Stimulated activated CD8-positive, alpha-beta memory T cell treated with anti-CD3 and anti-CD28 coated beads, Interleukin-15, amount 100 ng/mL, for 24 hours (primary cell): ENCODE measurements at places on chromosomes 11 and 22.
A peak's percentile ranks its signal among the peaks of the same experiment; 100 is the strongest.

- DNase-seq = no peak
Observed at GRCh38 chr22:49692499-49693225, 135.0 kb downstream of the BRD1 start.

DNA sequence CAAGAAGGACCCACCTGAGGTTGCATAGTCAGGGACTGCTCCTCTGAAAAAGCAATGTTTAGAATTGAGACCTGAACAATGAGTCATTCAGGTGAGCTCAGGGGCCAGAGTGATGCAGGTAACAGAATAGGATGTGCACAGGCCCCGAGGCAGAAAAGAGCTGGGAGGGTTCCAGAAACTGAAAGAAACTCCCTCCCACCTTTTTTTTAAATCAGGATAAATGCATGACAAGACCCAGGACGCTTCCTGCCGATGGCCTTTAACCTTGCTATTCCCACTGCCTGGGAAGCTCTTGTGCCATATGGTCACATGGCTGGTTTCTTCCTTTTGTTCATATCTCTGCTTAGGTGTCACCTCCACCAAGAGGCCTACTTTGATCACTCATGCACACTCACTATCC, 214.2 kb upstream of the ZBED5 start:
- DNase-seq = no peak

- no peak for DNase-seq
Observed at GRCh38 chr11:36249246-36249645, 40.0 kb downstream of the COMMD9 start.

DNA sequence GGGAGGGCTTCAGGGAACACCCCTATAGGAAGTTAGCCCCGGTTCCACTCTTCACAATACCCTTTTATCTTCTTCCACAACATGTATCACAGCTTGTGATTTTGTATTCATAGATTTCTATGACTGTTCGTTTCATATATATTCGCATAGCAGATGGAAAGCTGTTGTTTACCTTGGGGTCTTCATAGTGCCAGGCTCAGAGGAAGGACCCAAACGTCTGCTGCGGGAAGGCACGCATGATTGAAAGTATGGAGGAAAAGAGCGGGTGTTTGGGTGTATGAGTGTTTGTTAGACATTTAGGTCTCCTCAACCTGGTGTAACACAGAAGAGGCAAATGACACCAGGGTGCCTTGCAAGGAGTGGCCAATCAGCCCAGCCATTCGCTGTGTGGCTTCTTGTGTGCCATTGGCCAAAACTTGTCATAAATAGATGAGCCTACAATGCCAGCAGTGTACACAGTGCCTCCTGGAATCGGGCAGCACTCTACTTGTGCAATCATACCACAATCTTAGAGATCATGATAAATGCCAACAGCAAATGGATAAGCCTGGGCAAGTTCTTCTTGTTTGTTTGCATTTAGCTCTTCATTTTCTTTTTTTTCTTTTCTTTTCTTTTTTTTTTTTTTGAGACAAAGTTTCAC, 10.9 kb upstream of the ADA2 start:
- DNase-seq = no peak

- DNase-seq = no peak
Observed at GRCh38 chr22:22687638-22688500, 43.5 kb downstream of the GGTLC2 start.

DNA sequence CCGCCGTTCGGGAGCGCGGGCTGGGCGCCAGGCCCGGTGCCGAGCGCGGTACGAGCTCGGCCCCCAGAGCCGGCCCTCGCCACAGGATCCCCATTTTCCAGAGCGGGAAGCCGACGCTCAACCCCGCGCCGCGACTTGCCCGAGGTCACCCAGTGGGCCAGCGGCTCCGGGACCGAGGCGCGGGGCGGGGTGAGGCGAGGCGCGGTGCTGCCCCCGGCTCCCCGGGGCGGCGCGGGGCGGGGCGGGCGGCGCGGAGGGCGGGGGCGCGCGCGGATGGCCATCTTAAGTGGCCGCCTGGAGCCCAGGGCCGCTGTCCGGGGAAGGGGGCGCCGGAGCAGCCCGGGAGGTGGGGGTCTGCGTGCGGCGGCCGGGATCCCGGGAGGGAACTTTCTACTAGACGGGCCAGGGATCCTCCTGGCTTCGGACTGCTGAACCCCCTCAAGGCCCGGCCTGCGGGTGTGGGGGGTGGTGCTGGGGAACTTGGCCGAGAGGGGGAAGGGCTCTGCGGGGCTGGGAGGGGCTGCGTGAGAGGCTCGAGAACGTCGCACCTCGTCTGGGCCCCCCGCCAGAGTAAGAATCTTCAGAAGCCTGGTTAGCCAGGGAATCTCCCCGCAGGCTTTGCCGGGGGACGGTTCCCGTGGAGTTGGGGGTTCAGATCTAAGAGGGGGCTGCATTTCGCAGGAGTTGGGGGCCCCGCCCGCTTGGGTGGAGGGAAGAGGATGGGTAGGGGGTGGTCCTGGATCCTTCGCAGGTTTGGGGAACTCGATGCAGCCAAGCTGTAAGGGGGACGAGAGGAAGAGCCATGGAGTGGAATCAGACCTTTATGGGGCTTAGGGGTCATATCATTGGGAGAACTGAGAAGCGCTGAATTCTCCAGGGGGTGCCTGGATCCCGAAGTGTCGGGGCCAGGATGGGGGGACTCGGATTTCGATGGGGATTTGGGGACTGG, 678 bp upstream of the INPPL1 start:
- DNase-seq = peak; percentile 33

DNA sequence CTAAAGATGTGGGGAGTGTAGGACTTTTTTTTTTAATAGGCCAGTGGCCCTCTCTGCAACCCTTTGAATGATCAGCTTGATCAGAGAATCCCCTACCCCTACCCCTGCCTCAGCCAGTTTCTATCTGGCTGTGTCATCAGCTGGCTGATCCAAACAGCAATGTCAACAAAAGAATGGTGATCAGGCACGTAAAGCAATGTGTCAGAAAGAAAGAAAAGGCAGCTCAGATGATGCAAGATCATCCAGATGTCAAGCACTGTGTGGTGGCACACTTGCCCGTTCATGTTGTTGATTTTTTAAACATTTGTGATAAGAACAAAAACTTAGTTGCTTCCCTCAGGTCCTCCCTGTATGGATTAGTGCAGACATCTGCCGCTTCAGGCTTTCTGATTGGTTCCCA, 26.3 kb upstream of the EHF start:
- no peak for DNase-seq

- DNase-seq = no peak
Observed at GRCh38 chr11:3073029-3073435, 15.8 kb upstream of the CARS1 start.

GRCh38 chr11:112524798-112525197, 264.1 kb upstream of the PLET1 start:
- no peak for DNase-seq

DNA sequence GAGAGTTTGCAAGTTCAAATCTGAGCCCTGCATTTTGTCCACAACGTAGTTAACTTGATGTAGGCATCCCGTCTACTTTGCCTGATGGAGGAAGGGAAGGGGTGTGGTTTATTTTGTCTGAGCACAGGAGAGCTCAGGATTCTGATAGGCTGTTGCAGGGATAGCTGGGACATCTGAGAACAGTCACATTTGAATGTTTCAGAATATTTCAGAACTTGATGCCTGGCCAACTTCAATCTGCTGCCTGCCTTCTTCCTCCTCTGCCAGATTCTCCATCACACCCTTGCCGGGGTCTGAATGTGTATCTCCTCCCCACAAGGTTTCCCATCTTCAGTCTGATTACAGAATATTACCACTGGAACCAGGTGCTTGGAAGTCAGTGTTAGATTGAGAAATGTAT, 51.6 kb downstream of the NTM start:
- no peak for DNase-seq

DNA sequence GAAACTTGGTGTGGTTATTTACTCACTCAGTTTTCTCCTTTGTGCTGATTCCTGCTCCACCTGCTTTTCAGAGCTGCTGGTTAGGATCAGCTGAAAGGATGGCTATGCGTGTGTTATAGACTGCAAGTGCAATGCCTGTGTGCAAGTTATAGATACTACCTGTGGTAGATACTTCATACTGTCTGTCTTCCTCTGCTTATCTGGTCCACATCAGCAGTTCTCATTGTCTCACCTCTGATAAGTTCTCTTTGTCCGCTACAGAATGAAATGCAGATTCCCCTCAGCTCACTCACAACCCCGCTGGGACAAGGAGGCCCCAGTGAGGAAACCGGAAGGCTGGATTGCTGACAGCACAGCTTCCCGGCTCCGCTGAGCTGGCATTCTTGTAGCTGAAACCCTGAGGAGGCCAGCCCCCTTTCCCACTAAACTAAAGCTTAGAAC, 37.5 kb upstream of the LYVE1 start:
- DNase-seq = no peak

GRCh38 chr11:102499931-102500330, 30.6 kb downstream of the MMP7 start:
- DNase-seq = no peak

- DNase-seq = no peak
Observed at GRCh38 chr22:40022536-40023240, 27.9 kb downstream of the FAM83F start.

DNA sequence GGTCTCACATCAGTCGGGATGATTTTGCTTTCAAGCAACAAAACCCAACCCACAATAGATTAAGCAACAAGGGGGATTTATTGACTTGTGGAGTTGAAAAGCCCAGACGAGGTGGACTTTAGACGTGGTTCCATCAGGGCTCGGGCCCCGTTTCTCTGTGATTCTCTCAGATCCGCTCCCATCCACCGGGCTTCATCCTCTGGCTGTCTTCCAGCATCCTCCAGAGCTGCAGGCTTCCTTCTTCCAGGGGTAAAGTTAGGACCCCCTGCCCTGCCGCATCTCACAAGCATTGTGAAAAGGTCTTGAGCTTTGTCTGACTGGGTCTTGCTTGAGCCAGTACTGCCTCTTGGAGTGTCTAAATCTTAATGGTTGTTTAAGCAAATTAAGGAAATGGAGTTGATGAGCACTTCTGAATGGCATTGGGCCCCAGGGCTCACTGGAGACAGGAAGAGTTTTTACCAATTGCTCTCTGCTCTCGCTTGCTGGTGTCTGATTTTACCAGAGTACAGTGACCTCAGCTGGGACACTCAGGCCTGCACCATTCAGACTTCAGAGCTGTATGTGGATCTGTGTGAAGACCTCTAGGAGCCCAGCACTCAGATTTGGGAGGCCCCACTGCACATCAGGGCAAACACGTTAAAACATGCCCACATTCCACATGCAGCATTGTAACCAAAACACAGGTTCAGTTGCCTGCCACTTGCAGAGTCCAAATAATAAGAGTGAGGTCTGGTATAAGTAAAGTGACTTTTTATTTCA, 13.5 kb upstream of the FTH1 start:
- no peak for DNase-seq

- no peak for DNase-seq
Observed at GRCh38 chr22:43377896-43378704, 33.7 kb upstream of the MPPED1 start.

- no peak for DNase-seq
Observed at GRCh38 chr11:120208777-120209176, 2.1 kb upstream of the OAF start.
